ENCODE measurements at places on chromosomes 1 and 21.
A peak's percentile ranks its signal among the peaks of the same experiment; 100 is the strongest.

DNA sequence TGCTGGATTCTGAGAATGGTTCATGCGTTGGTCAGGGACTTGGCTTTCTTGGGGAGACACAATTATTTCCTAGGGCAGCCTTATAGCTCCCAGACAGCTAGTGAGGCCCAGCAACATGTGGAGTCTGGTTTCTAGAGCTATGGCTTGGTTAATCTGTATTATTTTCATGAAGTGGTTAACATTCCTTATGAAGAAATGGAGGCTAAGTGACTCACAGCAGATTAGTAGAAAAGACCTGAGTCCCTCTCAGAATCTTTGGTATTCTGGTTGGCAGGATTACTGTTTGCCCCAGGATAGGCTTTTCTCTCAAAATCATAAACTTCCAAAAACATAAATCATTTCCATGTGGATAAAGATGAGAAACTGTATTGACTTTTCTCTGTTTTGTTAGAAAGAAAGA, 42.3 kb downstream of the DUSP10 start:
- DNase-seq, result no peak

DNA sequence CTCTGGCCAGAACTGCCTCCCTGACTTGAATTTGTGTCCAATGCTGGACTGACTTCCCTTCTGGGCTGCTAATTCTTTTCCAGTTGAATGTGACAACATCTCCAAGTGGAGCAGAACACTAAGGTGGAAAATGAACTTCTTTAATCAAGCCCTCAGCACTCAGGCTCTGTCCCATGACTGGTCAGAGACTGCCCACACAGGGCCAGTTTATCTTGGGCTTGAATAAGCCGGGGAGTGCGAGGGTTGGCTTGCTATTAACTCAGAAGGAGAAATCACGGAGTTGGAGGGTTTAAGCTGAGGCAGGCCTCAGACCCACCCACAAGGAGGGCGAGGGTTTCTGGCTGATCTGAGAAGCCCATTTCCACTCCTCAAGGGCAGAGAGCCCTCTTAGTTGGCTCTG, 12.4 kb downstream of the KCNA10 start:
- DNase-seq, result no peak

GRCh38 chr21:38352536-38353219, 95.9 kb downstream of the KCNJ15 start:
- DNase-seq, result no peak

- DNase-seq, result no peak
Measured at GRCh38 chr21:25494804-25495203, 112.5 kb downstream of the MRPL39 start.

DNA sequence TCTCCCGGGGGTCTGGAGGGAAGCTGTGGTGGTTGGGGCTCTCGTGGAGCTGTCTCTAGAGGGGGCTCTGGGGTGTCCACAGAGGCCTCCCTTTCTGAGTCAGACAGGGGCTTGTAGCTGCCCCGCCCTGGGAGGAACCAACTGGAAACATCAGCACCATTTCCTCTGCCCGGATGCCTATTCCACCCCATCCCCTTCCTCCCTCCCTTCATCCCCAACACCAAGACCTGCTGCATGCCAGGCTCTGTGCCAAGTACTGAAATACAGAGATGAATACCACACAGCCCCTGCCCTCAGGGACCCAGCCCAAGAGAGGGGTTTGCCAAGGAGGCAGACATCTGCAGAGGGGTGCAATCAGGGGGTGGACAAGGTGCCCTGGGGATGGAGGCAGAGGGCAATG, 125.6 kb upstream of the ADAR start:
- DNase-seq, result no peak

DNA sequence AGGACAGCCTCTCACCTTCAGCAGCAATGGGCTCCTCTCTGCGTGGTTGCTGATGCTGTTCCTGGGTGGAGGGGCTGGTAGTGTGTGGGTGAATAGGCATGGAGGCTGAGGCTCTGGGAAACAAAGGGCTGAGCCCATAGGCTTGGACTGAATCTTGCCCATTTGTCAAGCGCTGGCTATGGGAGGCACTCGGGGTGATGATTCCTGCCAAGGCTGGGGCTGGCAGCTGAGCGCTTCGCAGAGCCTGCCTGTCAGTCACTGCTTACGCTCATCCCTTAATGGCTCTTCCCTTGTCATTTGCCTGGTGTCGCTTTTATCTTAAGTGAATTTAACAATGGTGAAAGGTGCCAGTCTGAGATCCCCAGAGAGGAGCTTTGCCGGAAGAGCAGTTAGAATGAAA, 353.3 kb downstream of the PBX1 start:
- DNase-seq, result no peak

DNA sequence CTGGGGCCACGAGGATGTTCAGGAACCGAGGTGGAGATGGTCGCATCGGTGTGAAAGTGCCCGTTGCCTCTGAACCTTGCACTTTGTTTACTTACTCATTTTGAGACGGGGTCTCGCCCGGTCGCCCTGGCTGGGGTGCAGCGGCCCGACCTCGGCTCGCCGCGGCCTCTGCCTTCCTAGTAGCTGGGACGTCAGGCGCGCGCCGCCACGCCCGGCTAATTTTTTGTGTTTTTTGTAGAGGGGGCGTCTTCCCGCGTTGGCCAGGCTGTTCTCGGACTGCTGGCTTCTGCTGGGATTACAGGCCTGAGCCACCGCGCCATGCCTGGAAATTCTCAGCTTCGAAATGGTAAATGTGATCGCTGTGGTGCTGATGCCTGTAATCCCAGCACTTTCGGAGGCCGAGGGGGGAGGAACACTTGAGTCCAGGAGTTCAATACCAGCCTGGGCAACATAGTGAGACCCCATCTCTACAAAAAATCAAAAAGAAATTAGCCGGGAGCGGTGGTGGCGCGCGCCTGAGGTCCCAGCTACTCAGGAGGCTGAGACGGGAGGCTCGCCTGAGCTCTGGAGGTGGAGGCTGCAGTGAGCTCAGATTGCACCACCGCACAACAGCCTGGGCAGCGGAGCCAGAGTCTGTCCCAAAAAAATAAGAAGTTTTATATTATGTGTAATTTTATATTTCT, 684 bp upstream of the MRPL20 start:
- DNase-seq, result no peak

GRCh38 chr1:222331340-222331739, 216.6 kb downstream of the HHIPL2 start:
- DNase-seq, result peak; percentile 11

GRCh38 chr1:50595874-50596273, 172.6 kb upstream of the DMRTA2 start:
- DNase-seq, result no peak

DNA sequence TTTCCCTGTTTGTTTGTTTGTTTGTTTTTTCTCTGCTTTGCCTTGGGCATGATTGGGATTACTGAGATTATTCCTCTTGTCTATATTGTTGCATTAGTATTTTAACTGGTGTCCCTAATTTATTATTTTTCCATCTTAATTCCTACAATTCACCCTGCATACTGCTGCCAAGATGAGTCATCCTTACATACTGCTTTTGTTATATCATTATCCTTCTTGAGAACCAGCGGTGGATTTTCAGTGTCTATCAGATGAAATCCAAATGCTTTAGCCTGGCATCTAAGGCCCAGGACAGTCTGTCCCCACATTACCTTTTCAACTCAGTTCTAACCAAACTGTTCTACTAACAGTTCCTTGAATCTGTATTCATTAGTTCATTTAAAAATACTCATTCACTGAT, 101.7 kb downstream of the OLFML2B start:
- DNase-seq, result no peak

- no peak for DNase-seq
Measured at GRCh38 chr1:27563591-27564471, 40.1 kb downstream of the AHDC1 start.

GRCh38 chr1:204799630-204800029, 71.0 kb upstream of the NFASC start:
- no peak for DNase-seq

DNA sequence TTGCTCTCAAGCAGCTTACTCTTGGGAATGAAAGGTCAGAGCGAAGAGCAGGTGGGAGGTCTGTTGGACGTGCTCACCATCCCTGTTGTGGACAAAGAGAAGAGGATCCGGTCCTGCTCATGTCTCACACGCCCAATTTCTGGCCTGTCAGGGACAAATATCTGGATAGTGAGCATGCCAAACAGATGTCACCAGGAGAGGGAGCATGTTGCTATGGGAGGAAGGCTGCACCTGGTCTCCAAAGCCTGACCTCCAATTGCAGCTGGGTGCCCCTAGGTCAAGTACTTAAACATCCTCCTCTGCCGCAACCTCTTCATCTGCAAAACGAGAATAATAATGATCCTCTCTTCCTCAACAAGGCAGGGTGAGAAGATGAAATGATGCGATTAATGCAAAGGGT, 53.4 kb downstream of the DMRTA2 start:
- DNase-seq, result no peak

- DNase-seq, result no peak
Measured at GRCh38 chr1:47991187-47991586, 6.0 kb downstream of the TRABD2B start.

- no peak for DNase-seq
Measured at GRCh38 chr1:12180315-12180714, 13.5 kb downstream of the TNFRSF1B start.

DNA sequence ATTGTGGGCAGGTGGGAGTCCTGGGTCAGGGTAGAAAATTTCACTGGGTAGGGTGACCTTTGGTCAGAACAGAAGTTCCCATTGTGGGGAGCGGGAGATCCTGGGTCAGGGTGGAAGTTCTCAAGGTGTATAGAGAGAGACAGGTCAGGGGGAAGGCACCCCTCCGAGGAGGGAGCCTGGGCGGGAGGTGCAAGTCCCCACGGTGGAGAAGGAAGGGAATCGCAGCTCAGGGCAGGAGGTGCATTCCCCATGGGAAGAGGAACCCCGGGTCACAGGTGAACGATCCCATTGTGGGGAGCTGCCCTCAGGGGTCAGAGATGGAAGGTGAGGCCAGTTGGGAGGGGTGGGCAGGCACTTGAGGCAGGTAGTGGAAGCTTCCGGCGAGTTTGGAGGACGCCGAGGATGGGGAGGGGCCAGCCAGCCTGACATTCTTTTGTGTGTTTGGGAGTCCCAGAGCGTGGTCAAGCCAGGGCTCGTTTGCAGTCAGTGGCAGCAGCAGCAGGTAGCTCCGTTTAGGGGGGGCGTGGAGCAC, 637 bp downstream of the LYPLA2 start:
- DNase-seq, result no peak

GRCh38 chr1:203480525-203481084, 5.0 kb downstream of the PRELP start:
- DNase-seq, result peak; percentile 96

- DNase-seq, result peak; percentile 9
Measured at GRCh38 chr1:96918406-96918805, 196.8 kb downstream of the PTBP2 start.

GRCh38 chr1:221626041-221626440, 115.8 kb downstream of the DUSP10 start:
- no peak for DNase-seq

DNA sequence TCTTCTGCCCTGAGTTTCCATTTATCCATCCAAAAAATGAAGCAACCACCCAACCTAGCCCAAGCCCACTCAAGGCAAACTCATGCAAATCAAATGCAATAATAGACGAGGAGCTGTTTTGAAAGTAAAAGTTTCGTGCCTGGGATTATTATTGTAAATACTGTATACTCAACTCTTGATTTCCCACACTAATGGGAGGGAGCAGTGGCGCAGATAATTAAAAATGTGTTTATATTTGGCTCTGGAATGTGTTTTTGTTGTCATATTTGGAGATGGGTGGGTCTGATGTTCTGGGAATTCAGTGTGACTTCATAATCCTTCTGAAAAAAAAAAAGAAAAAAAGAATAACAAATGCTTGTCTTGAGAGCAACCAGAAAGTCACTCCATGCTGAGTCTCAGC, 52.5 kb downstream of the KLHDC7A start:
- DNase-seq, result no peak

DNA sequence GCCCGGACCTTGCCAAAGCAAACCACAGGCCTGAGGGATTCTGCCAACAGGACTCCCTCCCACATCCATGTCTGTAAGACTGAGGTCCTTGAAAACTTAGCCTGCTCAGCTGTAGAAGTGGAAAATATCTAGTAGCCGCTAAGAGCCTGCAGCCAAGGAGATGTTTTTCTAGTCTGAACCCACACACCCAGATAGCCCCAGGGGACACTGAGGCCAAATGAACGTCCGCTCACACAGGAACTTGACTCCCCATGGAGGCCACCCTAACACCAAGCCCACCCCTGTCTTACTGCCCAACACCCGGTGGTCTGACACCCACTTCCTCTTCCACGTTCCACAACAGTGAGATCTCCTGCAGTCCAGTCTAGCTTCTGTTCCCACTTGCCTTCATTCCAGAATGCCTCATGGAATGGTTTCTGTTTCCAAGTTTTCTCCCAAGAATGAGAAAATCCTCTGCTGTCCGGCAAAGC, 174.8 kb downstream of the PLPP3 start:
- no peak for DNase-seq

DNA sequence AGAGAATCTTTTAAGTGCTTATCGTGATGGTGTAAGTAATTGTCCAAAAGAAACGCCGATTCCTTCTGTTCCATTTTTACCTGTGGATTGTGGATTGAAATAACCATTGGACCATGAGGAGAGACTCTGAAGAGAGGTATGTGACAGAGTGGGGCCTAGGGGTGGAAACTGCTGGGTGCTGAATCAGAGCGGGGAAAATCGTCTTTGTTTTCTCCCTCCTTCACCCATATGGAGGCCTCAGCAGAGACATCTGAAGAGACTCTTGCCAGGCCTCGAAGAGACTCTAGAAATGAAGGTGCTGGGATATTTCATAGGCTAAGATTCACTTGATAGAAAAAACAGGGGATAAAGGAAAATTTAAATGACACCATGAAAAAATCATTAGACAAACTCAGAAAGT, 1327.0 kb downstream of the BRINP3 start:
- DNase-seq, result no peak

DNA sequence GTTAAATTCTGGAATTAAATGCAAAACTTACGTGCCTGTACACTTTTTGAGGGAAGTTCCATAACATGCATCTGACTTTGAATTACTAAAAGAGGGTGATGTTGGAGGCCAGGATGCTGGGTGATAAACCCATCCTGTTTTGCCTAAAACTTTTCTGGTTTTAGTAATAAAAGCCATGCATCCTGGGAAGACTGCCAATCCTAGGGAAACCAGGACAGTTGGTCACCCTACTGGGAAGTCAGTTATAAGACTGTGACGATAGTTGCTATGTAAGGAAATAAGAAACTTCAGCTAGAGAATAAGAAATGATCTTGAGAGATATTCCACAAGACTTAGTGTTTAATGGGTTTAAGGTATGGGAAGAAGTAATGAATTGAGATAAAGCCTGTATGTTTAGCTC, 336.6 kb upstream of the LYPLAL1 start:
- DNase-seq, result no peak

GRCh38 chr1:113652771-113653170, 106.5 kb downstream of the PHTF1 start:
- no peak for DNase-seq

- no peak for DNase-seq
Measured at GRCh38 chr1:209086486-209087192, 496.9 kb upstream of the CAMK1G start.

DNA sequence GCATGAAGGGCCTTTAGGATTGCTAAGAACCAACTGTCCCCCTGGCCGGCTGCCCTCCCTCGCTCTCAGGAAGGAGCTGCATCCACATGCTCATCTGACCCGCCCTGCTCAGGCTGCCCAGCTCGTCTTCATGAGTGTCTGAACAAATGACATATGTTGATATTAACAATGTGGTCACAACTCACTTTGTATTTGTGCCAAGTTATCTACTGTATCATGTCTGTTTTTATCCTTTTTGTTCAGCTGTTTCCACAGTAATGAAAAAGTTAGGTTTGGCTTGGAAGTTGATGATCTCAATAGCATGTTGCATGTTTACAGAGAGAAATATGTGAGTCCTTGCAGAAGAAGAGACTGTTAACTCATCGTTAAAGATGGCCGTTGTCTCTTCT, 75.1 kb downstream of the PHTF1 start:
- DNase-seq, result peak; percentile 16
